ENCODE measurements at places on chromosomes 13 and 19.

- peak; percentile 77 for DNase-seq
Measured at GRCh38 chr19:46303691-46304397, 7.0 kb downstream of the HIF3A start.

GRCh38 chr19:504616-505015, 2.7 kb upstream of the TPGS1 start:
- no peak for DNase-seq

- no peak for DNase-seq
Measured at GRCh38 chr13:46620029-46620428, 67.1 kb downstream of the LRCH1 start.

DNA sequence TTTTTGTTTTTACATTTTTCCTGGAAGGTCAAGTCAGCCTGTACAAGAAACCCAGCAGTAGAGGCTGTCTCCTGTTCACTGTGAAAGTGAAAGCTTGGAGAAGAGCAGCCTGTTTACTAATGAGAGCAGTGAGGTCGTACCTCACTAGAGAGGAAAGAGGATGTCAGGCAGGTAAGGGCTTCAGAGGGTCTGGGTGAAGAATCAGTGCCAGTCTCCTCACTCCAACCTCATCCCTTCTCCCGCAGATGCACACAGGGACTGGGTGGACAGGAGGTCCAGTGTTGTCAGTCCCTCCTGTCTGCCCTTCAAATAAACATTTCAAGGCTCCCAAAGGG, 462.5 kb downstream of the KLF5 start:
- DNase-seq = peak; percentile 35

DNA sequence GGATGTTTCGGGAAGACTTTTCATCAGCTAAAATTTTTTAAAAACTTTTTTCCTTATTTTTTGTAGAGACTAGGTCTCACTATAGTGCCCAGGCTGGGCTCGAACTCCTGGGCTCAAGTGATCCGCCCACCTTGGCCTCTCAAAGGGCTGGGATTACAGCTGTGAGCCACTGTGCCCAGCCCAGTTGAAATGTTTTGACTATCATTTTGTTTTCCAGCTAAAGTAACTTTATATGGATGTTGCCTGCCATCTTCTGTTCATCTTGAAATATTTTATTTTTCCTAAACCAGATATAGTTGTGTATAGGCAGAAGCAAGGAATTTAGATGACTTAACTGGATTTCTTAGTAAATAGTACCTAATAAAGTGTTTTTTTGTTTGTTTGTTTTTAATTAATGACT, 7.0 kb downstream of the CAB39L start:
- peak; percentile 54 for DNase-seq

- no peak for DNase-seq
Measured at GRCh38 chr13:97012251-97013048, 18.2 kb upstream of the OXGR1 start.

Measured in LoVo (cell line).